ENCODE measurements at places on chromosomes 5 and 9.

GRCh38 chr5:39315995-39316394, 48.3 kb downstream of the C9 start:
- DNase-seq = no peak

DNA sequence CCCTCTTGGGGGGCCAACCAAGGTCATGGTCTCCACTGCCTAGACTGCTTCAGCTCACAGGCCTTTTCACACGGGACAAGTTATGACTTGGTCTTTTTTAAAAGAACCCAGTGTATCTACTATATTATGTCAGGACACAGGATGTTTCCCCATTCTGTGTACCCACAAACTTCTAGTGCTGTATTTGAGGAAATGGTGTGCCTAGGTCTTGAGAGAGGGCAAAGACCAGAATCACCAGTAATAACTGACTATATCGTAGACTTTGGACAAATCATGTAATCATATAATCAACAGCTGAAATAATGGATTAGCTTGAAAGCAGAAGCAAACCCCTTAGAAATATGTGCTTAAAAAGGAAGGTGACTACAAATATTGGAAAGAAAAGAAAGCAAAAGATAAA, 133.3 kb downstream of the ARL15 start:
- DNase-seq = no peak

- DNase-seq = no peak
Measured at GRCh38 chr5:140565780-140566095, 1.1 kb downstream of the SLC35A4 start.

DNA sequence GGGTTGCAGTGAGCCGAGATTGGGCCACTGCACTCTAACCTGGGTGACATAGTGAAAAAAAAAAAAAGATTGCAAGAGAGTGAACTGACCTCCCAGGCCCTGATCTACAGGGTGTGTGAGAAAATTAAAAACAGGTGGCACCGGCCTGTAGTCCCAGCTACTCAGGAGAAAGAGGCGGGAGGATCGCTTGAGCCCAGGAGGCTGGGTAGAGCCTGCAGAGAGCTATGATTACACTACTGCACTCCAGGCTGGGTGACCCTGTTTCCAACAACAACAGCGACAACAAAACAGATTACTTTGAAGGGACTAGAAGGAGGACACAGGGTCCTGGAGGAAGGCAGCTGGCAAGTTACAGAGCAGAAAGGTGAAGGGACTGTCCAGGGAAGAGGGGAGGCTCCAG, 42.2 kb upstream of the FABP6 start:
- DNase-seq = no peak

GRCh38 chr9:28155067-28155466, 581.8 kb upstream of the C9orf72 start:
- no peak for DNase-seq

DNA sequence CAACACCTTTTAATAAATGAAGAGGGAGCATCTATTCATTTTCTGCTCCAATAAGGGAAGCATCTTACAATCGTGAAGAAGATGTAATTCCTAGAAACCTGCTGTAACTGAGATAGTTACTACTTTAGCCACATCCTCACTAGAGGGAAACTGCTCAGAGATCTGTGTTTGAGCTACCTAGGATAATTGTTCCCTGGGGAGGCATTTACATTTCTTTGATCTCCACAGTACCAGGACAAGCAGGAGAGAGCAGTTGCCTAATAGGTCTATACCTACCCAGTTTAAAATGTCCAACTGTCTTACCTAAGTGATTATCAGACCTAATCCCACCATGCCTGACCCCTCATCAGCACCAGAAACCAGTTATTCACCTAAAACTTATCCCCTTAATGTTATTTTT, 196.9 kb downstream of the TUSC1 start:
- no peak for DNase-seq

DNA sequence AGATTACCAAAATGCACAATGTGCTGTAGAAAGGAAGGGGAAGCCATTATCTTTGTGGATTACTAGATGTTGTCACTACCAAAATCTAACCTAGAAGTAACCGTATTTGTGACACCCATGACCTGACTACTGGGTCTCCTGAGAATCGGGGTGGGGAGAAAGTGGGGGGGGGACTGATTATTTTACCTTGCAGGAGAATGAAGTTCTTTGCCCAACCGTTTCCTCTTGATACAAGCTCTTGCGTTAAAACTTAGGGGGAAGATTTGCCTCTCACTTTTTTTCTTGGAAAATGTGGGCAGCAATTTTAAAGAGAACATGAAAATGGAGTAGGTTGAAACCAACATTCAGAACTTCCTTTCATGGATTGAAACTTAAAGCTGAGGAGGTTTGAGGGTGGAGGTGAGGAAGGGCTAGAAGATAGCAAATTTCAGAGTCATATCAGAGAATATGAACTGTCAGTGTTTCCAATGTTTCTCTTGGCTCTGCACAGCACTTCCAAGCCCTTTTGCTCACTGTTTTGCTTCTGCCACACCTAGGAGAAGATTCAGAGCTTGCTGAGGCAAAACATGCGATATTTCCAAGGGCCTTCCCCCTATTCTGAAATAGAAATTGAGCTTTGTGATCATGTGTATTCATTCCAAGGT, 280.8 kb downstream of the AOPEP start:
- no peak for DNase-seq

- DNase-seq = no peak
Measured at GRCh38 chr9:135989722-135990467, 28.7 kb upstream of the UBAC1 start.

GRCh38 chr5:38211354-38211710, 47.0 kb upstream of the EGFLAM start:
- no peak for DNase-seq

DNA sequence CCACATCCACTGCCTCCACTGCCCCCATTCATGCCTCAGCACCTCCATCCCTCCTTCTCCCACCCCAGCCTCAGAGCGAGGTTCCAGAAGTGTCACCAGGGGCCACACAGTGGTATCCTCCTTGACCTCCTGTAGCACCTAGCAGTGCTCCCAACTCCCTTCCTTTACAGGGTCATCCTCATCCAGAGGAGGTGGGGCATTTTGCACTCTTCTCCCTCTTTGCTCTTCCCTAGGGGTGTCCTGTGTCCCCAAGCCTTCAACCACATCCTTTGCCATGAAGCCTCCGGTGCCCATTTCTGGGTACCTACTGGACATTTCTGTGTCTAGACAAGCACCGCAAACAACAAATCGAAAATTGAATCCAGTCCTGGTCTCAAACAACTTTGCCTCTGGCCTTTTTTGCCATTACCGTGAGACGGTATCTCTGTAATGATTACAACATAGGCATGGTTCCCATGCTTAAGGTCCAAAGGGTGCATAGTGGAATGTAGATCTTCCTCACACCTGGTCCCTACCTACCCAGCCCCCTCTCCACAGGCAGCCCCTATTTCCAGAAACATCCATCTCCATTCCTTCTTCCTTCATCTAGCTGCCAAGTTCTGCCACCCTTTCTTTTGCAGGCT, 17.6 kb downstream of the WWC1 start:
- DNase-seq = no peak

DNA sequence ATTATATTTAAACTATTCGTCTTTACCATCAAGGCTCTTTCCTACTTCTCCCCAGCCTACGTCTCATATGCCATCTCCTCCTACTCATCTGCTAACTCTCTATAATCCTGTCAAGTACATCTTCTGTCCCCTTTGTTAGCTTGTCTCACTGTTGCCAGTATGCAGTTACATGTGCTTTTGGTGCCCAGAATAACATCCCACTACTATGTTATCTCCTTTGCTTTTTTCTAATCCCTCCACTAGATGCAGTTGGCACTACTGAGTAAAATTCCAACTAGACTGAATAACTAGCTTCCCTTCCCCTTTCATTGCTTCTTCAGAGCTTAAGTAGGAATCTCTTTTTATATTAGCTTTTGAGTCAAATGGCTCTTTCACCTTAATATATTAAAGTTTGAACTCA, 3.0 kb upstream of the ARRDC3 start:
- no peak for DNase-seq

GRCh38 chr5:119071561-119071995, 691 bp downstream of the DMXL1 start:
- DNase-seq = no peak

DNA sequence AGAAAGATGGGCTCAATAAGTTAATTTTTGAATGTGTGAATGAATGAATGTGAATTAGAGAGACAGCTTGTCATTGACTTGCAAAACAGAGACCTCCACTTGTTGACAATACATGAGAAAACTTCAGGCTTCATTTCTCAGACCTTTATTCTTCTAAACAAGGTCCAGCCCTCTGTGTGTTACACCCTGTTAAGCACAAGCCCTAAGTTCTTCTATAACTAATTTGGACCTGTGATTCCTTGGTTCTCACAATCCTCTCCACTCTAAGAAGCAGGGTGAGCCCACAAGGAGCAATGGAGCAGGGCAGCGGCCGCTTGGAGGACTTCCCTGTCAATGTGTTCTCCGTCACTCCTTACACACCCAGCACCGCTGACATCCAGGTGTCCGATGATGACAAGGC, at the start of gene TMEM174:
Gene TMEM174 (plus strand): TSS at position 243 of the 400 bp plus-strand sequence. CDS start 51 bp downstream, at position 294.
- DNase-seq = no peak

DNA sequence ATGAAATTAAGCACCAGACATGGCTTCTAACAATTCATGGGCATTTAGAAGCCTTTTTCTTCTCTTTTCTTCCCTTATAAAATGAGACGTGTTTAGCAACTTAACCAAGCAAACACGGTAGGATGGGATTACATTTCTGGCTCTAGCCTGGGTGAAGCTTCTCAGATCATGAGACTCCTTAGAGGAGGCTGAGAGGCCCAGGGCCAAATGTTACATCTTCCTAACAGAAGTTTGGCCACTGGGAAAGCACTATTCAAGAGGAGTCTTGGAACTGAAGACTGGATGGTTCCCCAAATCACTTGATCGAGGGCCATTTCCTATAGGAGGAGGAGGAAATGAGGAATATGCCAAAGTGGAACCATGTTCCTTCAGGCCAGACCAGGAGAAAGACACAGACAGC, 1.9 kb downstream of the GABRP start:
- DNase-seq = no peak

- DNase-seq = no peak
Measured at GRCh38 chr5:158724521-158725188, 375.1 kb downstream of the EBF1 start.

DNA sequence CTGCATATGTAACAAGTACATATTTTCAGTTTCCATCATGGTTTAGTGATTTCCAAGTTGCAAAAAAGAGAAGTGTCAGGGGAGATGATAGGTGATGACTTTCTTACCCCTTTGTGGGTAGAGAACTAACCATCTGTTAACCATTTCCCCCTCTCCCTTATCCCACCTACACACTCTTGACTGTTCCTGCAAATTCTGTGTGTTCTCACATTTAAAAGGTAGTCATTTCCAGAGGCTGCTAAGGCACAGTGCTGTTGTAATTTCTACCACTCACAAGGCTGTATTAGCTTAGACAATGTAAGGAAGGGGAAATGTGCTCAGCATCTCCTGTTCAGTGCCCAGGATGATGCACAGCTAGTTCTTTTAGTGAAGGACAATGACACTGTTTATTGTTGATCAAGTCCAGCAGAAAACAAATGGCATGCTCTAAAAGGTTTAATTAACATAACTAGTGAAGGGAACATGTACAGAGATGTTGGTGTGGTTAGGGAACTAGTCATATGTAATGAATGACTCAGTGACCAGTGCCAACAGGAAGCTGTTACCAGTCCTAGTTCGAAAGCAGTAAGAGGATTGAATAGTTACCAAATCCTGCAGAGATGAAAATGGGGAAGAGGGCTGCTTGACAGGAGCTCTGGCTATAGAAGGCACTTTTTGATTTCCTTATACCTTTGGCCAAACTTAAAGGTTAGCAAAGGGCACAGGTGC, 165.1 kb downstream of the PLK2 start:
- DNase-seq = no peak

DNA sequence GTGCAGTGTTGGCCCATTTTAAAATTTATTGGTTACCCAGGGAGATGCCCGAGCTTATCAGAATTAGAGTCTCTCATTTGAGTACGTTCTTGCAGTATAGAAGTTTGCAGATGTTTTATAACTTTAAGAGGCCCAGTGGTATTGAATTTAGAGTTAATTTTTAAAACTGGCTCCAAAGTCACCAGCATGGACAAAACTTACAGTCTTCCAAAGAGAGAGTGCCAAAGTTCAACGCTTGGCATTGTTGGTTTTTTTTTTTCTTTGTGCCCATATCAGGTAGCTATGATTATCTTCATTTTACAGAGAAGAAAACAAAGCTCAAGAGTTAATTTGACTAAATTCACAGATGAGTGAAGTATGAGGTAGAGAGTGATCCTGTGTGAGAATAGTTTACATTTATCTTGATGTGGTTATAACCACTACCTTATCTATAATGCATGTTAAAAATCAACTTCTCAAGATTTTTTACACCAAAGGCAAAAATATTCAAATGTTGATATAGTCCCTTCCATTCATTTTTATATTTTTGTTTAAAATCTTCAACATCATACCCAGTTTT, 273.7 kb upstream of the DMRT1 start:
- DNase-seq = no peak

DNA sequence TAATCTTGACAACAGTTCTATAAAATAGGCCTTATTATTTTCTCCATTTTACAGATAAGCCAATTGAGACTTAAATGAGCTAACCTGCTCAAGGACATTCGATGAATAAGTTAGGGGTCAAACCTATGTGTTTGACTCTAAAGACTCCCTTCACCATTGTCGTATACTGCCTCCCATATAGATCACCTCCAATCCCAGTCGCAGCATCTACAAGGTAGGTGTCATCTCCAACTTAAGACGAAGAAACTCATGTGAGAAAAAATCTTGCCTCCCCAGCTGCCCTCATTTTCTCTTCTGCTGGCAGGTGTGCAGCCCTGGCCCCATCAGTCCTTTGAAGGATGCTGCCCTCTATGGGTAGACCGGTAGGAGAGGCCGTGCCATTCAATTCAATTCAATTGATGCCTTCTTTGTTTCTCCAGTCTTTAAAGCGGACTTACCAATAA, 75.2 kb upstream of the SMARCA2 start:
- no peak for DNase-seq

- DNase-seq = no peak
Measured at GRCh38 chr9:1454616-1455347, 404.6 kb downstream of the DMRT2 start.

GRCh38 chr9:127388856-127389238, 8.1 kb upstream of the SLC2A8 start:
- no peak for DNase-seq

GRCh38 chr9:83116026-83116425, 53.1 kb upstream of the RASEF start:
- no peak for DNase-seq

- DNase-seq = no peak
Measured at GRCh38 chr5:30030101-30030500, 1163.4 kb upstream of the CDH6 start.

- no peak for DNase-seq
Measured at GRCh38 chr5:174454464-174454863, 269.9 kb upstream of the MSX2 start.
